ENCODE measurements at places on chromosomes 3 and 15. TPM values are rescaled to one million over a fixed set of nuclear protein-coding genes. Genes with fewer than 3 reads are reported as not detected.

Gene STX19
- not detected for total RNA-seq

DNA sequence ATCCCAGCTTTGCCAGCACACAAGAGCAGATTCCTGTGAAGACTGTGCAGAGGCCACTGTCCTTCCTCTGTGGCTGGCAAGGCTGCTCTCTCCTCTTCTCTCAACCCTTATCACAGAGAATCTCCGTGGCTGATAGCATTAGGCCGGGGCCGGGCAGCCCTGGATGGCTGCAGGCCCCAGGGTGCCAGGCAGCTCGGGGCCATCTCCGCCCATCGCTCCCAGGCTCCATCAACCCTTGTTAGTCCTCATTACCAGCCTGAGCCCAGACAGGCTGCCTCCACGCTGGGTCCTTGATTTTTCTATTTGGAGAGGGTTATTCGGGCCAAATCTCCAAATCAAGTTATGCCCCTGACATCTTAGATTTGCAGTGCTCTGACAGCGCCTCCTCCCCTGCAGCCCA, 39.1 kb downstream of the MRPL46 start:
- no peak for DNase-seq

GRCh38 chr3:25259871-25260270, 168.2 kb upstream of the RARB start:
- no peak for DNase-seq

DNA sequence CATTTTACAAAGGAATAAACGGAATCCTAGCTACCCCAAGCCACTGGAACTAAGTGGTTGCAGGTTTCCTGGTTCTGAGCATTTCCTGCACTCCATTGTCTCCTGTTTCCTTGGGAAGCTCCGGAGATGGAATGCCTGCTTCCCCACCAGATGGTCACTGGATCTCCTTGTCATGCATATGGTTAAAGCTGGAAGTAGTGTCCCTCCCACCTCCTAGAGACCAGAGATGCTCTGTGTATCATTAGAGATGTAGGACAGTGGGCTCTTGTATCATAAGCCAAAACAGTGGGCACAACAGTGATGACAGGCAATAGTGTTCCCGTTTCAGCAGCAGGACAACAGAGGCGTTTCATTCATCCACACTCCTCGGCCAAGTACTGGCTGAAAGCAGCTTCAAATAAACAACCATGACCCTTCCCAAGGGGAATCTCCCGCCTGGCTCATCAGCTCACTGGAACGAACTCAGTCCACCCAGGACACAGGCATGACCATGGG, 136.2 kb upstream of the EIF1B start:
- no peak for DNase-seq

Gene HCLS1
- 0.56 TPM for total RNA-seq

- DNase-seq = no peak
Observed at GRCh38 chr3:194989241-194989640, 281.7 kb downstream of the XXYLT1 start.

Gene CELSR3
- total RNA-seq = 0.18 TPM

DNA sequence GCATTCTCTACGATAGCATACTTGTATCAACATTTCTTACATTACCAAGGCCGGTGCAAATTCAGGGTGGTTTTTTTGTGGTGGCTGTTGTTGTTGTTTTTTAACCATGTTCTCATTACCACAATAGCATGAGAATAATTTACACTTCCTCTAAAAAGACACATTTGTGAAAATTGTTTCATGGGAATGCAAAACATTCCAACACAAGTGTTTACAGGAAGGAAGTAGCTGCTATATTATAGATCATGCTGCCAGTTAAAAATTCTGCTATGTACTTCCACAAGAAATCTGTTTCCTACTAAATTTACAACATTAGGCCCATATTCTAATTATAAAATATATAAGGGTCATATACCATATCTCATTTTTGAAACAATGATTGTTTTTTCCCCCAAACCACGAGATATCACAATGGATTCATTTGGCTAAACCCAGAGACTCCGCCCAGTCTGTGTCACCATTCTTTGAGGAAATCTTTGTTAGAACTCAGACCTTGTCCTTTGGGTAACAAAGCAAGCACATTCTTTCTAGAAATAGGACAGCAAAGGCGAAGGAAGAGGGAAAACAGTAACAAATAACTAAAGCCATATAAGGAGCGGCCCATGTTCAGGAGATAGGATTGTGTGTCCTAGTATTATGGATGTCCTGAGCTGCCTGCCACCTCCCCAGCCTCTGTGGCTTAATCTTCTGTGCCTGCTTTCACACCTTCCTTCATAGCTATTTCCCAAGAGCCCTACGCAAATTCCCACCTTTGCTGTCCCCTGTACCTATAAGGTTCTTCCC, 60.1 kb downstream of the UACA start:
- DNase-seq = no peak

DNA sequence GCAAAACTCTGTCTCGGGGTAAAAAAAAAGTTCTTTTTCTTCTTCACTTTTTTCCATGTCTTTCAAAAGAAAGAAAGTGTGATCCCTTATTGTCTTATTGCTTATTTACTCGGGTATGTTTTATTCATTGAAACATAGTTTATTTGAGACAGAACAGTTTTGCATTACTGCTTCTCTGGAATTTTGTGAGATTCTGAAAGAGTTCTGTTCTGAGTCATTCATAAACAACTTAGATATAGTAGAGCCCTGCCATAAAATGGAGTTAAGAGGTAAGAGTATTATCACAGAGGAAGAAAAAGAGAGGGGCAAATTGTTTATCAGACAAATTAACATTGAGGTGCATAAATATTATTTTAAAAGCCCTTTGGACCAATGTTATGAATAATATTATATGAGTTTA, 522.2 kb downstream of the ROBO2 start:
- peak; percentile 1 for DNase-seq

DNA sequence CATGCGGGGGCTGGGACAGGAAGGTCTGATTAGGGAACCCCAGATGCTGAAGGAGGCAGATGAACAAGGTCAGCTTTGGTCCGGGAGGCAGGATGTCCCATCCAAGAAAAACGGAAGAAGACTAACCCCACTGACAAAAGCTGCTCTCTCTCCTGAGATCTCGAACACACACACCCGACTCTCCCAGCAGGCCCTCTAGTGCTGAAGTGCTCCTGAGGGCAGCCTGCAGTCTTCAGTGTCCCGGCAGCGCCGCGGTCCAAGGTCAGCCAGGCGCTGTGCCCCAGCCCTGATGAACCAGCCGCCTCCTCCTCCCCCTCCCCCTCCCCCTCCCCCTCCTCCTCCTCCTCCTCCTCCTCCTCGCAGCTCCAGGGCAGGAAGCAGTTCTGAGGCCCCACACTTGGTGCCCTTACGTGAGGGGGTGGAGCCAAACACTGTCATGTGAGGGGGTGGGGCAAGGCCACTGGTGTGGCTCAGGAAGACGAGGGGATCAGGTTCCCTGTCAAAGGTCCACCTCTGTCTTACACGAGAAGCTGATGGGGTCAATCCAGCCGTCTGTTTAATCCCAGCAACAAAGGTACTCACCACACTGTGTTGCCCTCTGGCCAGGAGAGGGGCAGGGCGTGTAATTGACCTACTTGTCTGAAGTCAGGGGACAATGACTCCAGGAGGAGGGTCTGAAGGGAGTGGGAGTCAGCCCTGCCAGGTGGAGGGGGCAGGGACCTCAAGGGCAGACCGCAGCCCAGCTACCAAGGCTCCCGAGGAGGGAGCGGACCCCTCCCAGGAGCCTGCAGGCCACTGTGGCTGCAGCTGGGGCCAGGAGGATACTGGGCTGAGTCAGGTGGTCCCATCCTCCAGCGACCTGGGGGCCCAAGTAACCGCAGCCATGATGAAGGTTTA, 34.3 kb downstream of the PRR23E start:
- no peak for DNase-seq

Gene SLC24A5
- total RNA-seq = not detected

GRCh38 chr3:169131690-169132464, 531.6 kb downstream of the MECOM start:
- no peak for DNase-seq

Gene SLC2A2
- not detected for total RNA-seq

DNA sequence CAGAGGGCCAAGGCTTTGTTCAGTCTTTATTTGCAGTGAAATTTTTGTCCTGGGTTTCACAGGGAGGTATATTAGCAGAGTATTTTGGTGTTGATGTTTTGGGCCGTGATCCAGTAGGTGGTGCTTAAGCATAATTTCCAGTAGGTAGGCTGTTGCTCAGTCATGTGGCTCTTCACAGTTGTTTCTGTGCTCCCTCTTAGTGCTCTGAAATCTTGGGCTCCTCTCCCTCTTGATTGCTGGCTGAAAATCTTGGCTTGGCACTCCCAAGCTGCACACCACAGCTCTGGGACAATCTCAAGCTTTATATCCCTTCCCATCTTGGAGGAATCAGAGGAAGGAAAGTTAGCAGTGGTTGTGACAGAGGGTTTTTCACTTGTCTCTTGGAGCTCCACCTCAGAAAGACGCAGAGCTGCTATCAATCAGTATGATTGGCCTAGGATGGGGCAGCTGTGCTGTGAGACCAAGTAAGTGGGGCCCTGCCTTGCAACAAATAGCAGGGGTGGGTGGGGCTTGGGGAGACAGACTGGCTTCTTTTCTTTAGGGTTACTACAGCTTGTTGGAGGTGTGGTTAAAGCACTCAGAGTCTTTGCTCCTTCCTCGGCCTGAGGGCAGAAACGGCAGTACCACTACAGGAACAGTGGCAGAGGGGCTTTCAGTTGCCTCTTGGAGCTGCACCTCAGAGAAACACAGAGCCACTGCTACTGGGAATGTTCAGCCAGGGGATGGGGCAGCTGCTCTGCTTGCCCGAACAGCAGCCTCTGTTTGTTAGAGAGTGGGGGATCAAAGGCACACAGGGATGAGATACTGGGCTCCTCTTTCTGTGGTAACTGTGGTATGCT, 627.0 kb downstream of the SI start:
- no peak for DNase-seq

GRCh38 chr3:157920822-157921700, 185.2 kb downstream of the SHOX2 start:
- no peak for DNase-seq

- DNase-seq = peak; percentile 86
Observed at GRCh38 chr15:94306700-94307650, 75.6 kb downstream of the MCTP2 start.

DNA sequence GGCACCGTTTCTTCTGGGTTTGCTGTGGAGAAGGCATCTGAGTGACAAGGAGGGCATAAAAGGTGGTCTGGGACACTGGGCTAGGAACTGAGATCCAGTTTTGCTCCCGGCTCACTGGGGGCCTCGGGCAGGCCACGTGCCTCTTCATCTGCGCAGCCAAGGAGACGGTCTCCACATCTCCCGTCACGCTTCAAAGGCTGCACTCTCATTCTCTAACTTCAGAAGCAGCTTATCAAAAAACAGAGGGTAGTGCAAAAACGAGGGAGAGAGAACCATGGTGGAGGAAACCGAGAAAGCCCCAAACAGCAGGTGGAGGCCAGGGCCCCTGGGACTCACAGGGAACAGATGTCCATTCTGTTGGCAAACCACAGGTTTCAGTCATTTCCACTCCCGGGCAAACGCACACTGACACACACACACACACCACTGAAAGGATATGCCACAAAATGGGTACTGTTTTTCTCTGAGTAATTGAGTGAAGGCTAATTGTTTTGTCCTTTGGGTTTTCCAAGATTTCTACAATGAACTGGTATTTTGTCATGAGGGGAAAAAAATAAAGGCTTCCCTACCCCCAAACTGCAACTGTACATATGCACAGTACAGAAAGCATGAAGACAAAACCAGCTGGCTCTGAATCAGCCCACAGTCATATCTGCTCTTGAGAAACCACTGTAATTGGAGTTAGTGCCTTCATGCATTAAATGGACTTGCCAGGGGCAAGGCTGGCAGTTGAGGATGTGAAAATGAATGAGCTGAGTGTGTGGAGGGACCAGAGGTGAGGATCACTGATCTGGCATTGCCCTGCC, 71.9 kb downstream of the MGLL start:
- DNase-seq = peak; percentile 94

DNA sequence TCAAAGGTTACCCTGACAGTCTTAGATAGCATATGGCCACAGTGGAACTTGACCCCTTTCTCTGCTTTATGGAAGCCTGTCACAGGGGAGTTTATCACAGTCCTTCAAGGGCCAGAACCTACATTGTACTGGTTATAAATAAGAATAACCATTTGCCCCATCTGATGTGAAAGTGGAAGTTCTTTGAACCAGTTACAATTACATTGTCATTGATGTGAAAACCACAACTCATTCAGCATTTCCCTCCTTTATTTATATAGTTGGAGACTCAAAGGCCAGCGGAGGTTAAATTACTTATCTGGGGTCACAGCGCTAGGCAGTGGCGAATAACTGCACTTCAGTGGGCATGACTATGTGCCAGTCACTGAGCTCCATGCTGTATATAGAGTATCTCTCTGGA, 60.5 kb upstream of the TBC1D5 start:
- no peak for DNase-seq

GRCh38 chr15:77836906-77837648, 204.4 kb upstream of the LINGO1 start:
- no peak for DNase-seq

DNA sequence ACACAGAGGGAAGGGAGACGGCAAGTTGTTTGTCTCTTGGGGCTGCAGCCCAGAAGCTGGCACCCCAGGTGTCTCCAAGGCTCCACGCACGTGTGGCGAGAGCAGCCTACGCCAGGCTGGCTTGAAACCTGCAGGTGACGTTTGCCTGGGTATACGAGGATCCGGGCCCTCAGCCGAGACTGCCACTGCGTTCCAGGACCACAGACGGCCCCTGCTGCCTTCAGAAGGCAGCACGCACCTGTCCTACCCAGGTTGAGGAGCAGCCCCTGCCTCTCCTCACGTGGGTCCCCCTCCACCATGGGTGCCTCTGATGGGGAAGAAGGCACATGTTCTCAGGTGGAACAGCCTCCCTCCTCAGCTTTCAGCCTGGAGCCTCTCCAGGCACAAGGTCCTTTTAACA, 75.3 kb upstream of the PRR20G start:
- DNase-seq = no peak

Gene GOLGA8T
- not detected for total RNA-seq

DNA sequence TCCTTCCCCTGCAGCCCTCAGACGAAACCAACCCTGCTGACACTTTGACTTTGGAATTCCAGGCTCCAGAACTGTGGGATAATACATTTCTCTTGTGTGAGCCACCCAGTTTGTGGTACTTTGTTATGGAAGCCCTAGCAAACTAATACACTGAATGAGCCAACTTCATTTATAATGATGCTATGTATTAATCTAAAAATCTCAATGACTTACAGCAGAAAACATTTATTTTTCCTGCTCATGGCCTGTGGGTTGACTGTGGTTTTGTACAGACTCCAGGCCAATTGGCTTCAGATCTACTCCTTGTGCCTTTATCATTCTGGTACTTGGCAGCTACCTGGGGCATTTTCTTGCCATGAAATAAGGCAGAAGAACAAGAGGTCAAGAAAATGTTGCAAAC, 152.4 kb downstream of the EBLN2 start:
- no peak for DNase-seq

Gene VWA5B2
- total RNA-seq = not detected

Gene THAP10
- 3.6 TPM for total RNA-seq

Gene NR2E3
- under 0.01 TPM for total RNA-seq

Gene CCDC12
- 15.2 TPM for total RNA-seq

Gene GP9
- total RNA-seq = not detected

- no peak for DNase-seq
Observed at GRCh38 chr3:84245789-84246188, 713.0 kb upstream of the CADM2 start.

GRCh38 chr3:193225302-193226125, 15.5 kb upstream of the PLAAT1 start:
- no peak for DNase-seq

GRCh38 chr3:179977356-179977755, 59.4 kb downstream of the PEX5L start:
- DNase-seq = no peak

- DNase-seq = peak; percentile 18
Observed at GRCh38 chr3:77460326-77460725, 420.4 kb downstream of the ROBO2 start.

Gene PXYLP1
- 13.3 TPM for total RNA-seq

Gene OR5H2
- total RNA-seq = not detected

Gene NPAP1
- not detected for total RNA-seq
